NB4 (cell line): ENCODE measurements at places on chromosomes 3 and 15.

GRCh38 chr3:192215-192929, 4.2 kb upstream of the CHL1 start:
- DNase-seq, result no peak

GRCh38 chr3:57729334-57730045, 26.6 kb upstream of the SLMAP start:
- DNase-seq, result peak; percentile 82

DNA sequence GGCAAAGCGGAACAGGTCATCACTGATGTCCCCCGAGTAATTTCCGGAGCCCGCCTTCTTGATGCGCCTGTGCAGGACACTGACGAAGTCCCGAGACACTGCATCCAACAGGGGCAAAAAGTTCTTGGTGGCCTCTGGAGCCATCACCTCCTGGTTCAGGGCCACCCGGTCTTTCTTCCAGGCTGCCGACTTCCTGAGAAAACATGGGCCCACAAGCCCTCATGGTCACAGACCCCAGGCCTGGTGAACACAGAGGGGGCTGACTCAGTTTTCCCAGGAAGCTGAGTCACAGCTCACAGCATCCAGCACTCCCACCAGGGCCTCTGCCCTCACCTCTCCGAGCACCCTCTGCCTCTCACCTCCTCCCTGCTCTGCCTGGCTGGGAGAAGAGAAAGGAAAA, 22.4 kb downstream of the CYP11A1 start:
- DNase-seq, result peak; percentile 23

DNA sequence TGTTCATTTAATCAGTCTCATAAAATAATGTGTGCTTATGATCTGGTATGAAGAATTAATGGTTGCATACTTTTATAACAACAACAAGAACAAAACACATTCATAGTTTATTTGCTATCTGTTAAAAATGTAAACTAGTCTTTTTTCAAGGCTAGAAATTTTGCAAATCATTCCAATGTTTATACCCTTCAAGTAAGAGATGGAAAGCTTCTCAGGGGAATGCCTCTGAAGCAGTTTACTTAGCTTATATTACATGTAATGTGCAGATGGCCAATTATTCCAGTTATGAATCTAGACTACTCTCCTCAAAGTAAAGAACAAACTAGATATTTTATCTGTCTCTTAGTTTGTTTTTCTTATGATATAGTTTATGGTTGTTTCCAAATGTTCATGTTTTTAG, 575.4 kb downstream of the NAALADL2 start:
- DNase-seq, result no peak

- DNase-seq, result no peak
These were observed 53.4 kb downstream of the UMPS start for GRCh38 chr3:124783696-124784095.

DNA sequence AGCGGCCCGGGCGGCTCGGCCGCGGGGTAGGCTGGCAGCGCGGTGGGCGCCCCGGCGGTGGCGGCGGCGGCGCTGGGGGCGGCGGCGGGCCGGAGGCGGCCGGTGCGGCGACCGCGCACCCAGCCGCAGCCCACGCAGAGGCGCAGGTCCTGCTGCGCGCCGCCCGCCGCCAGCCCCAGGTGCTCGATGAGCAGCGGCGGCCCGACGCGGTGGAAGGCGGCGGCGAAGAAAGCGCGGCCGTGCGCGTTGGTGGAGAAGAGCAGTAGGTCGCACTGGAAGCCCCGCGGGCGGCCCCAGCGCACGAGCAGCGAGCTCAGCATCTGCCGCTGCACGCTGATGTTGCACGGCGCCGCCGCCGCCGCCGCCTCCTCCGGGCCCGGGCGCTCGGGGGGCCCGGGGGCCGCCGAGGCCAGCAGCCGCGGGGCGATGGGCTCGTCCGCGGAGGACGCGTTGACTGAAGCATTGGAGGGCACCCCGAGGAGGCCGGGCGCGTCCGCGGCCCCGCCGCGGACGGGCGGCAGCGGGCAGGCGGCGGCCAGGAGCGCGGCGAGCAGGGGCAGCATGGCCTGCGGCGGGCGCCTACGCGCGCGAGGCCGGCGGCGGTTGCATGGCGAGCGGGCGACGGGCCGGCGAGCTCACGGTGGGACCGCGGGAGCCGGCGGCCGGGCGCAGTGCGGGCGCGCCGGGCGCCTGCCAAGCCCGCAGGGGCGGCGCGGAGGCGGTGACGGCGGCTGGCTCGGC, 452 bp downstream of the TMEM158 start:
- peak; percentile 68 for DNase-seq

DNA sequence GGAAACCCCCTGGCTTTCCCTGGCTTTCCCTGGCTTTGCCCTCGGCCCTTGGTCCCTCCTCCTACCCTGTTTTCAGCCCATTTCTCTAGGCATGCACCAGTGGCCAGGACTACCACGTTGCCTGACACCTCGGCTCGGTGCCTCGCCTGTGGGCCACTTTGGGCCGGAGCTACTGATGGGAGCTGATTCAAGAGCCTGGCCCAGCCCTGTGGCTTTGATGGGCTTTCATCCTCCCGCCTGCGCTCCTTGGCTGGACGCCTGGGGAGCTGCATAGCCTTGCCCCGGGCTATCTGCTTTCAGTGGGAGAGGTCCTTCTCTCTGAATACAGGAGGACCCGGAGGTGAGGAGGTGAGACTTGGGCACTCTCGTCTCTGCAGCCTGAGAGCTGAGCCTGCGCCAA, 192.7 kb upstream of the HES1 start:
- no peak for DNase-seq

- DNase-seq, result peak; percentile 60
These were observed 73.3 kb downstream of the SYNPR start for GRCh38 chr3:63351159-63352007.

- peak; percentile 36 for DNase-seq
These were observed 22.9 kb downstream of the ATP8B4 start for GRCh38 chr15:50095938-50096821.

DNA sequence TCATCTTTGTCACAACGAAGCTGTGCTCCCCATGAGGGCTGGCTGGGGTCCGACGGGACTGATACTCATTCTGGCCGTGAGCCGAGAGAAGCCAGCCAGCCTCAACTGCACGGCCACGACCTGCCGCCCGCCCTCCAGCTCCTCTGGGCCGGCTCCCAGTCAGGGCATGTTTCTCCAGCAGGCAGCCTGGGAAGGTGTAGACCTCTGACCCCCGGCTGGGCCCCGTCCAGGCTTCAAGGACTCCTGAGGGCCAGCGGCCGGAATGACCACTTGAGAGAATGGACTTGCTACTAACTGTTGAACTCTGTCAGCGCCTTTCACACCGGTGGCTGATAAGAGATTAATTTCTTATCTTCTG, 18.1 kb upstream of the MUC4 start:
- DNase-seq, result no peak

DNA sequence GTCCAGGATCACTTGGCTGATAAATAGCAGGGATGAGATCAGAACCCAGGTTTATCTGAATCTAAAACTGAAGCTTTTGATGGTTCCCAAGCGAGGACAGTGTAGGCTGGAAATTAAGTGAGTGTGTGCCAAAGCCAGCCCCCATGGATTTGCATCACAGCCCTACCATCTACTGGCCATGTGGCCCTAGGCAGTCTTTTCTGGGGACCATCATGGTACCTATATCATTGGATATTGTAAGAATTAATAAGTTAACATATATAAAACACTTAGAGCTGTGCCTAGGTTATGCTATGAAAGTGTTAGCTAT, 32.8 kb upstream of the SSR3 start:
- no peak for DNase-seq

DNA sequence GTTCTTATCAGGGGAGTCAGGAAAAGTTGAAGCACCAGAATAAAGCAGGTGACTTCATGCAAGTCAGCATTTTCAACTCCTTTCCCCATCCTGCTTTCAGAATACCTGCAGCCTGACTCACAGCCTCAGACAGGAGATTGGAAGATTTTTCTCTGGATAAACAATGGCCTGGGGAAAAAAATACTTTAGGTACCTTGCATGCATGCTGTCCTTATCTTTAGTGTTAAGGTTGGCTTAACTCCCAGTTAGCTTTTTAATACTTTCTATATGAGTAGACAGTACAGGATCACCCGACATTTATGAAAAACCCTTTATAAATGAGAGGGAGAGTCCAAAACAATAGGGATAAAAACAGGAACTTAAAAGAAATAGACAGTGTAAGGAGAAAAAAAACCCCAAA, 53.6 kb downstream of the PAK2 start:
- no peak for DNase-seq

GRCh38 chr3:24682141-24682547, 187.5 kb upstream of the THRB start:
- DNase-seq, result no peak

GRCh38 chr3:64392001-64392400, 166.7 kb upstream of the PRICKLE2 start:
- DNase-seq, result no peak

GRCh38 chr15:56252386-56252785, 8.7 kb upstream of the RFX7 start:
- no peak for DNase-seq

DNA sequence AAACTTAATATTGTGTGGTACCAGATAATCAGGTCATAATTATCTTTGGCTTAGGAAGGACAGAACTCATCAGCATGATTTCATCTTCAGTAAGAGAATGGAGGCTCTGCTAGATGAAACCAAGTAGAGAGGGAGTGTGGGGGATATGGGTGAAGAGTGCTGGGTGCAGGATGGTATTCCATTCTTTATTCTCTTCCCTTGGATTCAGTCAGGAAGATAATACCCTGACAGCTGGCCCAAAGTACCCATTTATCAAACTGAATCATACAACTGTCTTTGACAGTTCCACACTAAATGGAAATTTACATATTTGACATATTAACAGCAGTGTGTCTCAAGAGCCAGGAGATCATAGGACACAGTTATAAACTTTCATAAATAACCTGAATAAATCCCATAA, 44.7 kb downstream of the GOLIM4 start:
- no peak for DNase-seq

DNA sequence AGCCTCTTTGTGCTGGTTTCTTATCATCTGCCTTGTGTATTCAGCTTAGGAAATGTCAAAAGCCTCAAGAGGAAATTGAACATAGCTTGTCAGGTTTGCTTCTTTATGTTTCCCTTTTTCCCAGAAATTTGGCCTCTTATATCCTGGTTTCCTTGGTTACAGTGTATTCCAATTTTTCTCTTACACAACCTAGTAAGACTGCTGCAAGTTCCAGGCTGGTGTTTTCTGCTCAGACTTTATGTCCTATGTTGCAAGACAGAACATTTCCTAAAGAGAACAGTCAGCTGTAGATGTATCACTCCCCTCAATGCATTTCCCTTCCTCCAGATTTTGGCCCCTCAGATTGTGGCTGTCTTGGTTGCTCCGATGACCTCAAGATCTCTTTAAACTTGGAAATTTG, 102.5 kb downstream of the SH3GL3 start:
- DNase-seq, result no peak

- DNase-seq, result no peak
These were observed 17.0 kb upstream of the OR5K1 start for GRCh38 chr3:98445949-98446406.
